Activated naive CD4-positive, alpha-beta T cell (primary cell): ENCODE measurements at places on chromosomes 6 and 20.

DNA sequence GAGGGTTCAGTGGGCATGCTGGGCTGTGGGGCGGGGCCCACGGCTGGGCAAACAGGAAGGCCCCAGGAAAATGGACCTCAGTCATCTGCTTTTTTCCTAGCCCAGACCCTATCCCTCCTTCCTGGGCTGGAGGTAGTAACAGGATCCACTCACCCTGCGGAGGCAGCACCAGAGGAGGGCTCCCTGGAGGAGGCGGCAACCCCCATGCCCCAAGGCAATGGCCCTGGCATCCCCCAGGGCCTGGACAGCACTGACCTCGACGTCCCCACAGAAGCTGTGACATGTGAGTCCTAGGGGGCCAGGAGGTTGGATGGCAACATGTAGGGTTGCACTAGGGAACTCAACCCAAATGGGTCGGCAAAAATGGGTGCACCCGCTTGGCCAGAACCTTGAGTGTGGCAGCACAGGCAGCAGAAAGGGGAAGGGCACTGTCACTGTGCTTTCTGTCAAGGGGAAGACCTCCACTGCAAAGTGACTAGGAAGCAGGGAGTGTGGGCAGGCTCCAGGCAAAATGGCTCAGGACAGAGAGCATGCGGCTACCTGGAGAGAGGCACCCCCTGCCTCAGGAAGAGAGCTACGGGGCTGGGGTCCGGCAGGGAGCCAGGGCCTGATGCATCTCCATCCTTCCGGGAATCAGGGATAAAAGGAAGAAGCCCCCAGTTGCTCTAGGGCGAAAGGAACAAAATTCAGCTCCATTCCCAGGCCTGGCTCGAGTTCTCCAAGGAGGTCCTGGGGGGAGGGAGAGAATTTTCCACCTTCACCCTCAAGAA is 7.9 kb downstream of the MDFI start:
- no peak for DNase-seq

DNA sequence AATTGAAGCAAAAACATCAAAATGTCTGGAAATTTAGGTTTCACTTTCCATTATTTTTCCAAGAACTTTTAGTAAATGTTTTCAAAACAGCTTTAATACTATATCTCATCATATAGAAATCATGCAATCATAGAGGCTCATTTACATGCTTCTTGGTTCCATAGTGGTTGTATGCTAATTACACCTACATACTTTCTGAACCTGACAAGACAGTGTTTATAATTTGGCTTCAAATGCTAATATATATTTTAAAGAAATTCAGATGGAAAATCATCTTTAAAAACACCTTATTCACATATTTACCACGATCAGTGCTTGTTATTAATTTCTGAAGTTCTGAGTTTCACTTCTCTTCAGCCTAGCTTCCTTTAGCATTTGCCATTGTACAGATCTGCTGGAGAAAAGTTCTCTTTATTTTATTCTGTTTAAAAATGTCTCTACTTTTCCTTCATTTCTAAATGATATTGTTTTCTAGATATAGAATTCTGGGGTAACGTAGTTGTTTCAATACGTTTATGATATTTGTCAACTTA is 89.9 kb downstream of the PLCB1 start:
- no peak for DNase-seq

- DNase-seq, result no peak
Measured at GRCh38 chr20:33578510-33578909, 83.6 kb upstream of the C20orf144 start.

DNA sequence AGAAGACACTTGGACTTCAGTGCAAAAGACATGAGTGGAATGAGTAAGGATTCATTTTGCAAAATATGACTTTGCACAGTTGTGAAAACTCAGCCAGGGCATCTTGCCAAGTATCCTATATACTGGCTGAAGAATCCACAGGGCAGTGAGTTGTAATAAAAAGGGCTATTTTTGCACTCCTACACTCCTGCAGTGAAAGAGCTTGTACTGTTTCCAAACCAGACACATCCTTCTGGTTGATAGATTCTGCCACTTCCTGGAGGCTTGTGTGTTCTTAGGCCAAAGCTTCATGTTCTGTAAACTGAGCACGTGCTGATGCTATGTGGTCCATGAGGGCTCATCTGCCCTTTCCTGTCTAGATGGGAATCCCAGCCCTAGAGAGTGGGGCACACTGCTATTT is 34.9 kb downstream of the GMPR start:
- no peak for DNase-seq

DNA sequence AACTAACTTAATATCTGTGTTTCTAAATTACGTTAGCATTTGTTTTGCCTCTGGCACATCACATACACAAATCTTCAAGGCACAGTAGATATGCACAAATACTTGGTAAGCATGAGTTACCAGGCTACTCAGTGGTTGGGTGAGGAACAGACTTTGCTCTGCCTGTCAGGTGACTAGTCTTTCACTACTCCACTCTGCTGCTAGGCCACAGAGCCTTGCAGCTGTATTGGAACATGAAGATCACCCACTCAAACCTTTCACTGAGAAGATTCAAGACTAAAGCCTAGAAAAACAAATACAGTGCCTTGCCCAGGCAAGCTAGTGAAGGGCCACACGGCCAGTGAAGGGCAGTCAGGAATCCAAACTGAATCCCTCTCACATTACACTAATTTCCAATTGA is 47.0 kb downstream of the DTNBP1 start:
- DNase-seq, result no peak

GRCh38 chr6:145723646-145724045 is 11.7 kb downstream of the EPM2A start:
- DNase-seq, result no peak

- no peak for DNase-seq
Measured at GRCh38 chr20:24870881-24871280, 78.2 kb upstream of the CST7 start.

DNA sequence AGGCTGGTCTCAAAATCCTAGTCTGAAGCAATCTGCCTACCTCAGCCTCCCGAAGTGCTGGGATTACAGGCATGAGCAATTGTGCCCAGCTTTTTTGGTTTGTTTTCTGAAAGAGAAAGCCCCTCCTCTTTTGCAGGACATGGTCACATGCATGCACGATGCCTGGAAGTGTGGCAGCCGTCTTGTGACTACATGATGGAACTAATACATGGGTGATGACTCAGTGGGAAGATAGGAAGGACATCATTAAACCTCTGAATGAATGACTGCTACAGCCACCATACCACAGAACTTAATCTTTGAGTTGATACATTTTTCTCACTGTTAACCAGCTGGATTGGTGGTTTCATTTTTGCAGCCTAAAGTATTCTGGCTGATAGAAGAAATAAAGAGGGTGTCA is 13.4 kb upstream of the CTNNBL1 start:
- no peak for DNase-seq

DNA sequence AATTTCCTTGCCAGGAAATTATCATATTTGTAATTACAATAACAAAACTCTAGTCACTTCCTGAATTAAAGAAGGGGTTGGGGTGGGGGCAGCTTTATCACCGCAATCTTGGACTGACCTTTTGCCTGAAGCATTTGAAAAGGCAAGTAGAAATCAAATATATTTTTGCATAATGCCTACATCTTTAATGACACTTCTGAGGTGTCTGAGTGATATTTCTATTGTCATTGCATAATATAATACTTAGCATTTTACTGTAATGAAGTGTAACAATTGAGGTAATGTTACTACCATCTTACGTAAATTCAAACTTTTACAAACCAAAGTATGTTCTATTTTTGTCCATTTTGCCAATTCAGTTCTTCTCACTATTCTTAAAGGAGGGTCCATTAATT is 65.2 kb downstream of the SYNE1 start:
- no peak for DNase-seq

GRCh38 chr6:149903938-149904611 is 6.2 kb upstream of the RAET1E start:
- no peak for DNase-seq

DNA sequence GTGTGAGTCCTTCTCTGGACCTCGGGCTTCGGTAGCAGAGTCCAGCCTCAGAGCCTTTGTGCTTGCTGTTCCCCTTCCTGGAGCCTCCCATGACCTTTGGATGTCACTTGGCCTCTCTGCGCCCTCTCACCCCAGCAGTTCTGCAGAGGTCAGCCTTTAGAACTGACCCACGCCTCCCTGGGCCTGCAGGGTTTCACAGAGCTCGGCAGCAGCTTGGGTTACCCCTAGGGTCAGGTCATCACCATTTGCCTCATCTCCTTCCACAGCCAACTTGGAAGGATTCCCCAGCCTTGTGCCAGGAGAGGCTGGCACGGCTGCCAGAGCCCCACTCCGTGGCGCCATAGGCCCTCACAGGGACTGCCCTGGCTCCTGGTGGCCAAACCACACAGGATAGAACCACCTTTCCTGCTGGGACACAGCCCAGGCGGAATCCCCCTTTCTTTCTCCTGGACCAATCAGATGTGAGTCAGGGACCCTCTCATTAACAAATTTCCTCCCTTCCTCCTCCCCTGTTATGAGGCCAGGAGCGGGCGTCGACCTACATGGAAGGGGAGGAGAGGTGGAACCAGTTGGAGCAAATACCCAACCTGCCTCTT is 13.9 kb upstream of the SIRPA start:
- no peak for DNase-seq

DNA sequence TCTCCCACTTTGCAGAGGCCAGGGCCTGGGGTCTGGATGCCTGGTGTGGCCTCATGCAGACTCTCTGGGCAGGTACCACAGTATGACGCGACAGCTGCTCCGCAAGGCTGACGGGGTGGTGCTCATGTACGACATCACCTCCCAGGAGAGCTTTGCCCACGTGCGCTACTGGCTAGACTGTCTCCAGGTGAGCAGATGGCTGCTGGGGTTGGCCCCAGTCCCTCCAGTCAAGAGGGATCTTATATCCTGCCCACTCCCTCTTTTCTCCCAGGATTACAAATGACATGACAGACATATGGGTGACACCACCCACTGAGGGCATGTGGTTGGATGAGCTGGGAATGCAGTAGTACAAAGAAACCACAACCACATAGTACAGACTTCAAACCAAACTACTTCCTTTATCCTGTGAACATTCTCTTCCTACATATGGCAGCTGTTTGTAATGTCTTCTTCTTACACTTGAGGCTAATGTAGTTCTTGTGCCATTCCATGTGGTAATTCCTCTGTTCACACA is 29.9 kb downstream of the RAB44 start:
- no peak for DNase-seq

DNA sequence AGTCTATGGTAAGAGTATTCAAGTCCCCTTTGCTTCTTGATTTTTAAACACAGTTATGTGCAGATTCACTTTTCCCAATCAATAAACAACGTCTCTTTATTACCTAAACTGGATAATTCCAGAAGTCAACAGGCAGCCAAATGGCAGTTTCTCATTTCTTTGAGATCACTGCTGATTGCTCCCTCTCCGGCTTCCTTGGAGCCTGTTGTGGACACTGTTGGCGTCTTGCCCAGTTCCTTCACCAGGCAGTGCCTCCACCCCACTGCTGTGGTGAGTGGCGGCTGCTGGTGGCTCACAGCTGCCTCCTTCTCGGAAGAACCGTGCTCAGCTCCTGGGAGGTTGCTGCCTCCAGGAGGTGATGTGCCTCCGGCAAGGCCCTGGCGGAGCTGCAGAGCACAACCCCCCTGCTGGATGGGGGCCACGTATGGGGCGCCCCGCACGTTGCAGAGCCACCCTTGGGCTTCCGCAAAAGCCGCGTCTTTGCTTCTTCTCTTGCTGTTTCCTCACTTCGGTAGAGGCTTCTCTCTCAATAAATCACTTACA is 105.1 kb upstream of the CNKSR3 start:
- DNase-seq, result no peak

DNA sequence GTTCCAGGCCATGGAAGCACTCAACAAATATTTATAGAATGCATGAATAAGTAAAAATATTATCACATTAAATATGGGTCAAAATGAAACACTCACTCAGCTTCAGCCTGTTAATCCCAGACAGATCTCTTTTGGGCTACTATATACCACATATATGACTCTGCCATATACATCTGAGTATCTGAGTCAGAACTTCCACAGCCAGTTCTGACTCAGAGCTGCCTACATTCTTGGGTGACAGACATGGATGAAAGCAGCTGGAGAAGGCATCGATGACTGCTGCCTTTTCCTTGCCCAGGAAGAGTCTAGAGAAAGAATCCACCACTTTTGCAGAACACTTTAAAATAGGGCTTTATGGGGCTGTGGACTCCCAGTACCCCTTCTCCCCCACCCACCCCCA is 11.5 kb upstream of the PDYN start:
- DNase-seq, result no peak

- DNase-seq, result no peak
Measured at GRCh38 chr6:21382821-21383449, 210.6 kb upstream of the SOX4 start.

DNA sequence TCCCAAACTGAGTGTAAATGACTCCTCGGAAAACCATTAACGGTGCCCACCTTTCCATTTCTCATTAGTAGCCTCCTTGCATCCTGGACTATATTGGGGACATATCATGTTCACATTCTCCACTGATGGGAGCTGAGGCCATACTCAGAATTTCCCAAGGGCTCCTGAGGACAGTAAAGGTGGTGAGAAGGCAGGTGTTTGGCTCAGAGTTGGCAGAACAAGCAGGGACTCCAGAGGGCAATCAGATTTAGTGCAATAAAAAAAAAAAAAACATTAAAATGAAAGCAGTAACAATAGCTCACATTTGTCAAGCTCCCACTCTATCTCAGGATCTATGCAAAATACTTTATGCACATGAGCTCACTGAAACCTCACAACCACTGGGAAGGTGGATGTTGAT is 401.4 kb downstream of the MAFB start:
- no peak for DNase-seq

DNA sequence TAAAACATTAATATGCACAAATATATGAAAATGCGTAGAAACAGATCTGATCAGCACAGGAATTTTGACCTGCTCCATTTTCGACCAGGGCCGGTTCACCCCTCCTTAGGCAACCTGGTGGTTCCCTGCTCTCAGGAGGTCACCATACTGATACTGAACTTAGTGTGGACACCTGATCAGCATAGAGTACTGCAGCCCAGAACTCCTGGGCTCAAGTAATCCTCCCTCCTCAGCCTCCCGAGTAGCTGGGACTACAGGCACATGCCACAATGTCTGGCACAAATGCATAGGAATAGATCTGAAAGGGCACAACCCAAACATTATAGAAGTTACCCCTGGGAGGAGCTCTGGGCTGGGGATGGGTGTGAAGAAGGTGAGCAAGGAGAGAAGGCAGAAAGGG is 24.7 kb upstream of the DDO start:
- DNase-seq, result no peak

DNA sequence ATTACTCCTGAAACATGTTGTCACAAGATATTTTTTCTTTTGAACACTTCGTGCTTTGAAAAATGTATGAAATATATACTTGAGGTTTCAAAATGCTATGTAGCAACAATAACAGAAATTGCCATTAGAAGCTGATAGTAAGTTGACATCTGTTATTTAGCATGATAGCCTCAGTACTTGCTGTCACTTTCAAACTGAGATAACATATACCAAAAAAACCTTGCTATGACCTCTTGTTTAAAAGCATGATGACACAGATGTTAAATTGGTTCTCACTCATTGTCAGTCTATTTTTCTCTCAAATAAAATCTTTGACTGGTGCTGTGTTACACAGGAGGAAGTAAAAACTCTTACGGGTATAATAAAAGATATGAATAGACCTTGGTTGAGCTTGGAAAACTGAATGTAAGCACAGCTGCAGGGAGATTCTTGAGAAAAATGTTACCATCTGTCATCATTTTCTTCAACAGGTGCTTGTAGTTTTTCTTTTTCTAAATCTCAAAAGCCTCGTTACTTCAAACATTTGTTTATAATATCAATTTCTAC is 18.6 kb downstream of the MOXD1 start:
- DNase-seq, result no peak
